Omental fat pad (tissue), 4 donors: ENCODE measurements at places on chromosomes 7 and 10. TPM values are rescaled to one million over a fixed set of nuclear protein-coding genes. Genes with fewer than 3 reads are reported as not detected.

GRCh38 chr7:101651112-101651511 lies 22.0 kb upstream of the MYL10 start:
- no peak for DNase-seq

DNA sequence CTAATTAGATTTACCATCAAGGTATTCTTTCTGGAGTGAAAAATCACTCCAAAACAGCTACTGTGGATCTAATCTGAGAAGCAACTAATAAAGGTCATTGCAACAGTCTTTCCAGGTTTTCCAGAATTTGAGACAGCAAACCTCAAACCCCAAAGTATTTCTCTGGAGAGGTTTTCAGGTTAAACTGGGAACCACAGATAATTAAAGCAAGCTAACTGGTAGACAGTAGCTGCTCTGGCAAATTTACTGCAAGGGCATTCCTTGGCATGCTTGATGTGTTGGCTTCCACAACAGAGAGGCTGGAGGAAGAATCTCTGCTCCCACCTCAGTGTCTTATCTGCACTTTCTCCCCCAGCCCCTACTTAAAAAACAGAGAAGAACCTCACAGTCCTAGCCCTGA lies 140.0 kb upstream of the NRBF2 start:
- no peak for DNase-seq

HOXA6 gene
- 13.1 TPM for total RNA-seq

NEURL1 gene
- not detected for total RNA-seq

OGDHL gene
- not detected for total RNA-seq

DNA sequence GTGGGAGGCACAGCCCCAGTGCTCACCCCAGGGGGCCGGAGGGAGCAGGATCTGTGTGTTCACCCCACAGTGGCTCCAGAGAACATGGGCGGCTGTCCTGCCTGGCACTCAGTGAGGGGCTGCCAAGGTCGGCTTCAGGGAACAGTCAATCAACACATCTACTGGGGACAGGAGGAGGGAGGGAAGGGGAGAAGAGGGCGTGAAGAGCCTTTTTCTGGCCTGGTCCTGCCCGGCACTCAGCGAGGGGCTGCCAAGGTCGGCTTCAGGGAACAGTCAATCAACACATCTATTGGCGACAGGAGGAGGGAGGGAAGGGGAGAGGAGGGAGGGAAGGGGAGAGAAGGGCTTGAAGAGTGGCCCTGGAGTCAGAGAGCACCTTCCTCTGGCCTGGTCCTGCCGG lies 184.9 kb downstream of the ADARB2 start:
- DNase-seq: no peak

DNA sequence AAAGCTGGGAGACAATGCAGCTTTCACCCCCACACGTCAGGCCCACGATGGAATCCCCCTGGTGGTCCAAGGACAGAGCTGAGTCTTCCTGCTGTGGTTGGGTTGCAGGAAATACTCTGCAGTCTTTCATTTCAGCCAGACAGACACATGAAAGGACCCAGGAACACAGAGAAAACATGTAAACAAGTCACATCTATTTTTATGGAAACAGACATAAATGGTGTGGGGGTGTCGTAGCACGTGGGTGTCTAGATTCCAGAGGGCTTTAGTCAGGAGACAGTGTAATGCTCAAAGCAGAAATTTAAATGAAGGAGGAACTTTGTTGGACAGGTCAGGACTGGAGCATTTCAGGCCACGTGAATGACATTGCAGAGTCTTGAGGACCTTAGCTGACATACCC lies 444.6 kb downstream of the SUGCT start:
- no peak for DNase-seq

DNA sequence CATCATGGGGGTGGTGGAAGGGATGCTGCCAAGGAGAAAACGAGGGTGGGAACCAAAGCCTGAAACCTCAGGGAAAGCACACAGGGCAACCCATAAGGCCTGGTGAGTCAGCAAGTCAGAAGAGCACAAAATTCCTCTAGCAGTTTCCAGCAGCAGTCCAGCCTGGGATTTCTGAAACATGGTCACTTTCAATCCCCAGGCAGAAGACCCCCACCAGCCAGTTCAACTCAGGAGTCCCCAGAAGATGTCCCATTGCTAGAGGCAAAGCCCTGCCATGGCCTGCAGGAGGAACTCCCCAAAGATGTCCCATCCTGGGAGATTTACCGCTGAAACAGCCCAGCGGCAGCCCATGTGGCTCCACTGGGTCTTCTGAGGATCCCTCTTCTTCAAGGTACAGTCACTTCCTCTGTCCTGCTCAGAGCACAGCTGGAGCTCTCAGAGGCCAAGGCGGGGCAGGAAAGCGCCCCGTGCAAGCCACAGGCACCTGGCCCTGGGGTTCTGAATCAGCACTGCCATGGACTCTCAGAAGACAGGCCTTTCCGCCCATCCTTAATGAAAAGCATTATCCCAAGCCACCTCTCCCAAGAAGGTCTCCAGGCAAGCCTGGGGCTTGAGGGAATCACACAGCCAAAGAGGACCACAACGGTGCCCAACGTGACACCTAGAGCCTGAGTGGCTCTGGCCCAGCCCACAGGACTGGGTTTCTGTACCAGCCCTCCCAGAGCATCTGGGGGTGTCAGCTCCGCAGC lies 196.9 kb downstream of the GRID1 start:
- DNase-seq: no peak

CFTR gene
- 1.8 TPM for total RNA-seq

- no peak for DNase-seq
Measured at GRCh38 chr10:32159264-32159663, 103.0 kb upstream of the KIF5B start.

DNA sequence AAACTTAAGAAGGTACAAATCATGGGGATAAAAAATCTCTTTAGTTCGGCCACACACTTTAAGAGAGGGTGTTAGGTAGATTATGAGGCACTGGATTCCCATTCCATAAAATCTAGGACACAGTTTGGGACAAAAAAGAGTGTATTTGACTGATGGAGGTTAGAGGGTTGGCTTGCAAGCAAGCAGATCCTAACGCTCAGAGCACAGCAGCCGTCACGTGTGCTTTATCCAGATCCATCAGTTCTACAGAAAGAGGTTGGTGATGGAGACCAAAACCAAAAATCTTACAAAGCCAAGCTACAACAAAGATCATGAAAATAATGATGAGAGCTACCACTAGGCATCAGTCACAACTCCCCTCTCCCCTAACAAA lies 549.4 kb downstream of the TNS3 start:
- no peak for DNase-seq
